Cardiac muscle cell (in vitro differentiated cells and primary cell): ENCODE measurements at places on chromosomes 1 and 21. TPM values are rescaled to one million over a fixed set of nuclear protein-coding genes. Genes with fewer than 3 reads are reported as not detected.

The OR2L8 gene
- total RNA-seq = not detected in 2 replicates

The C1orf226 gene
- total RNA-seq = 7.3 and 10.0 TPM in 2 replicates

The PIK3C2B gene
- total RNA-seq = 23.3 and 36.1 TPM in 2 replicates

The CD1D gene
- 4.6 and 5.4 TPM in 2 replicates for total RNA-seq

The ALX3 gene
- total RNA-seq = 0.11 and 1.1 TPM in 2 replicates

DNA sequence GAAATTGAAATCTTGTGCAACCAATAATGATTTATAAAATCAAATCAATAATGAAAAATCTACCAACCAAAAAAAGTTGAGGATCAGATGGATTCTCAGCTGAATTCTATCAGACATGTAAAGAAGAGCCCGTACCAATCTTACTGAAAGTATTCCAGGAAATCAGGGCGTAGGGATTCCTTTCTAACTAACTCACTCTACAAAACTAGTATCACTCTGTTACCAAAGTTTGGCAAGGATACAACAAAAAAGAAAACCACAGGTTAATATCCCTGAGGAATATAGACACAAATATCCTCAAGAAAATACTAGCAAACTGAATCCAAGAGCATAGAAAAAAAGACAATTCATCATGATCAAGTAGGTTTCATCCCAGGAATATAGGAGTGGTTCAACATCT is 52.8 kb upstream of the ADGRL4 start:
- DNase-seq = no peak

DNA sequence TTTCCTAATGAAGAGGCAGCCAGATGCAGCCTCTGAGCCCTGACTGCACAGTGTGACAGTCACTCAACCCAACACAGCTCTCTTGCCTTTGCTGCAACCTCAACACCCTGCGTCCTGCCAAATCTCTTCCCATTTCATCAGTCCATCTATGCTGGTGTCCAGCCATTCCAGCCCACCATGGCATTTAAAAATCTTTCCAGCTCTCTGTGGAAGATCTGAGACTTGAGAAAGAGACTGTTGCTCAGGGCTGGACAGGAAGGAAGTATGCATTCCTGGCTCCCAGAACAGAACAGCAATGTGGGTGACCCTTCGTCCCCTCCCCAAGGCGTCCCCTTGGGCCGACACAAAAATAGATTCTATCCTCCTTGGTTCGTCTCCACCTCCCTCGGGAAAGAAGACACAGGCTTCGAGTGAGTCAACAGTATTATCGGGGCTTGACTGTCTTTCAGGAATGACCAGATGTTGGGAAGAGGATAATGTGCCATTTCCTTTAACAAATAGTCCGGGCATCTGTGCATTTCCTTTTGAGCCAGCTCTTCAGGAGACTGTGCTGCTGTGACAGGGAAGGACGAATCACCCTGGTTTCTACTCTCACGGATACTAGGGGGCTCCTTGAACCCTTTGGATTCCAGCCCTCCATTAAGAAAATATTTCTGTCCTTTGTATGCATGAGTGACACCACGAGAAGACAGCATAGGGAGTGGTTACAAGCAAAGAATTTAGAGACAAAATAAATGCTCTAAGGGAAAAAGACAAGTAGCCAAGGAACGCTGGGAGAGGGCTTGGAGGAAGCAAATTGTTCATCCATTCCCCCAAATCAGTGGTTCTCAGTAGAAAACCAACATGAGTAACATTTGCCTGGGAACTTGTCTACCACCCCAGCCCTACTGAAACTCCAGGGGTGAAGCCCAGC is 111.4 kb upstream of the CDC42BPA start:
- DNase-seq = no peak

- no peak for DNase-seq
Measured at GRCh38 chr1:22592919-22593790, 29.9 kb downstream of the EPHA8 start.

GRCh38 chr1:26345718-26346117 is 8.2 kb downstream of the CRYBG2 start:
- DNase-seq = no peak

DNA sequence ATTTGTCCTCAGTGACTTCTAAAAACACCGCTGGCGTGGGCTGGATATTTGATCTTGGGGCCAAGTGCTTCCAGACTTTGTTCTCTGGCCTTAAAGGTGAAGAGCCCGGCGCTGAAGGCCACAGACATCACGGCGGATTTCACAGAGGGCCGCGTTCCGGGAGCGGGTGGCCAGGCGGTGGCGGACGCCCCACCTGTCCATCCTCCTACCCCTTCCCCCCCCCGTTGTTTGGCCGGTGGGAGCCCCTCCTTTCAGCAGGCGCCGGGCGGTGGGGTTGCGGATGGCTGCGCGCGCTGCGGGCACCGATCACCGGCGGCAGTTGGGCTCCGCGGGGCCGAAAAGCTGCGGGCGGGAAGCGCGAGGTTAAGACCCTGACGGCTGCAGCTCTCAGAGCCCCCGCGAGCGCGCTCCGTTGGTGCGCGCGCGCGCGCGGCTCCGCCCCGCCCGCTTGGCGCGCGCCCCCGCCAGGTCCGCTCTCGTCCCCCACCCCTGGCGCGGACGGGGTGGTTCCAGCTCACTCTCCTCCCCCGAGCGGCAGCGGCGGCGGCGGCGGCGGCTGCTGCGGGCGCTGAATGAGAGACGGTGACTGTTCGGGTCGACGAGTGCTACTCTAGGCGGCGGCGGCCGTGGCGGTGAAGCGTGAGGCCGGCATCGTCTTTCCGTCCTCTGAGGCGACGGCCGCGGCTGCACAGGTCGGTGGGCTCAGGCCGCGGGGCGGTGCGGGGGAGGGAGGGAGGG is at the start of gene RALGPS2:
RALGPS2 (plus strand) TSS at position 517 of the 738 bp plus-strand sequence. CDS start 51,521 bp downstream, outside the sequence.
- DNase-seq = peak; percentile 84

GRCh38 chr1:119404736-119405135 is 10.2 kb upstream of the HSD3B2 start:
- DNase-seq = no peak

DNA sequence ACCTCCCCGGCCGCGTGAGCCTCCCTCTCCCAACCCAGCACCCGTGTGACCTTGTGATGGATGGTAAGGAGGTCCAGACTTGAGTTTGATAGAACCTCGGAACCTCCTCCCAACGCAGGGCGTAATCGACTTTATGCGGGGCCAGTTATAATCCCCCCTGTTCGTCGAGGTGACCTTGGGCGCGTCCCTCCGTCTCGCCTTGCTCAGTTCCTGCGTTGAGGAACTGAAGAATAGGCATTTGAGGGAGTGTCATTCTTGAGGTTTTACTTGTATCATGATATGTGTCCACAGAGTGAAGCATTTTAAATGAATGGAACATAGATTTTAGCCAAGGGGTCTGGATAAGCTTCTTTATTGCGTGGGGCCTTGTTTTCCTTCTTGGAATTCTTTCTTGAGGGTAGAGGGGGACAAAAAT is 433 bp downstream of the TIMM17A start:
- DNase-seq = no peak

DNA sequence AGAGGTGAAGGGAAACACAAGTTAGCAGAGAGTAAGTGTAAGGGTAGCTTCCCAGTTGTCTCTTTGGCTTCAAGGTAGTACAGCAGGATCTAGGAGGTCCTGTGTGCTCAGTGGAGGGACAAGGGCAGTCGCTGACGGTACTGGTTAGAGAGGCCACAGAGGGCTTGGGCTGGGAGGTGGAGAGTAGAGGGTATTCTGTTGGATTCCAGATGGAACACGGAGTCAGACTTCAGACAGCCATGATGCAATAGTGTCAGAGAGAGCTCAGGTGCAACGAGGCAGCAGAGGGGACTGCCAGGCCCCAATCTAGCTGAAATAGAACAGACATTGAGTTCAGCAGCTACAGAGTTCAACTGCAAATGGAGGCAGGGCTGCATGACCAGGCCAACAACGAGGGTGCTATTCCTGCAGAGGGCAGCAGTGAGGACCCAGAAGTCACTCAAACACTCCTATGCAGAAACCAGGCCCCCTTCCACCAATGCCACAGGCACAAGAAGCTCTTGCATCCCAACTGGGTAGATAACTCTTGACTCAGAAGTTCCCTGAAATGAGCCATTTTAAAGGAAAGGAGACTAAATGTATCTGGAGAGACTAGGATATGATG is 325.0 kb upstream of the ESRRG start:
- peak; percentile 21 for DNase-seq

- DNase-seq = no peak
Measured at GRCh38 chr1:76425201-76426145, 350.9 kb downstream of the ST6GALNAC3 start.

DNA sequence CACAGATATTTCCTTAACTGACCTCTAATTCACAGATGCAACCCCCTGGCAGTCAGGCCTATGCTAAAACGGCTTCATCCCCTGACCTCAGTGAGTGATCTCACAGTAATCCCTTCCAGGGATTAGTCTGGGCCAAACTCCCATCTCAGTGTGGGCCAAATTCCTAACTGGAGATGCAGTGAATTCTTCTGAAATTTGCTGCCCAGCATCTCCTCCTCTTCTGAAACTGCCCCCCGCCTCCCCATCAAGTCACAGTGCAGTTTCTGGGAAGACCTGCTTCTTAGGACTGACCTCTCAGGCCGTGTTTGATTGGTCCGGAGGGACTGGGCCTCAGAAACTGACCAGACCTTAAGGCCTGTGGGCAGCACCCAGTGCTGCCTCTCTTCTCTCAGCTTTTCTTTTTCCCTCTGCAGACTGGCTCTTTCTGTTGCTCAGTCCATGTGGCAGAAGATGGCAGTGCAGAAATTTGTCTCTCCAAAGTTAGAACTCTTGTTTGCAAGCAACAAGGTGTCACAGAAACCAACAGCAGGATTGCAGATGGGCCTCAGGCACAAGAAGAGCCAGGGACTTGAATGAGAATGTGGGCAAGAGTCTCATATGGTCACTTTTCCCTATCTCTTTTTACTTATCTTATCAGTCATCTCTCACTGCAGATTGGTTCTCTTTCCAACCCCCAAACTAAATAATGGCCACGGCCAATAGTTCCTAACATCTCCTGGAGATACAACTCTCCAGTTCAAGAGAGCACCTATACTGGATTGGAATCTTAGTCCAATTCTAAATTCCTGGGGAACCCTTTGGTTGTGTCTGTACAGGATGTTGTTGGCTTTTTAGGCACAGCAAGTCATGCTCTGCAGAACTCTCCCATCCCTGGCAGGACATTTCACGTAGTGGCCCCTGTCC is 95.5 kb upstream of the RALGPS2 start:
- DNase-seq = no peak

DNA sequence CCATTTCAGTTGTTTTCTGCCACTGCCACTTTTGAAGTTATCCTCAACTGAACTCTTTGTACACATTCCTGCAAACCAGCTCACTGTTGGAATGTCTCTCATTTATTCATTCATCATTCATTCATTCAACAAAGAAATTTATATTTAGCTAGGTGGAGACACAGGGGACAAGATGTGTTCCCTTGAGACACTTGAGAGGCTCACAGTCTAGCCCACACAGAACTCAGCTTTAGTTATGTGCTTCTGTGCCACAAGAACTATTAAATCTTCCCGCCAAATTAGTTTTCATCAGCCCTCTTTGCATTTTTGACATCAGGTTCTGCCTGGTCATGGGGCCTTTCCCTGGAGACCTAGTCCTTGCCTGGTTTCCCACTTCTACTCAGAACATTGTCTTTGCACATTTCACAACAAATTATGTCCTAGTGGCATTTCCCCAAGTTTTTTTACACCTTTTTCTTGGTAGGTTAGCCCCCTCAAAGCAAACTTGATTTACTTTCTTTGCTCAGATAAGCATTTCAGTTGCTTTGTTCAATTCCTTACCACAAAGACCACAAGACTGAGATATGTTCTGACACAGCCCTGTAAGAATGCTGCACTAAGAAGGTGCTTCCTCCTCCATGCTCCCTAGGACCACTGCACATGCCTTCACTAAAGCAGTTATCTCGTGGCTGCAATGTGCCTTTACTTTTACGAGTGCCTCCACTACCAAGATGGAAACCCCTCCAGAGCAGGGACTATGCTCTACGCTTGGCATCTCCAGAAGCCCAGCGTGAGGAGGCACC is 31.0 kb downstream of the ILDR2 start:
- DNase-seq = peak; percentile 73

- no peak for DNase-seq
Measured at GRCh38 chr1:227996187-227996950, 10.4 kb upstream of the WNT3A start.
